Activated CD4-positive, alpha-beta T cell treated with anti-CD3 and anti-CD28 coated beads, Interleukin-2, amount 10 ng/mL, durations not matched to agents 7 days and 5 days (primary cell): ENCODE measurements at places on chromosomes 13 and 19.

DNA sequence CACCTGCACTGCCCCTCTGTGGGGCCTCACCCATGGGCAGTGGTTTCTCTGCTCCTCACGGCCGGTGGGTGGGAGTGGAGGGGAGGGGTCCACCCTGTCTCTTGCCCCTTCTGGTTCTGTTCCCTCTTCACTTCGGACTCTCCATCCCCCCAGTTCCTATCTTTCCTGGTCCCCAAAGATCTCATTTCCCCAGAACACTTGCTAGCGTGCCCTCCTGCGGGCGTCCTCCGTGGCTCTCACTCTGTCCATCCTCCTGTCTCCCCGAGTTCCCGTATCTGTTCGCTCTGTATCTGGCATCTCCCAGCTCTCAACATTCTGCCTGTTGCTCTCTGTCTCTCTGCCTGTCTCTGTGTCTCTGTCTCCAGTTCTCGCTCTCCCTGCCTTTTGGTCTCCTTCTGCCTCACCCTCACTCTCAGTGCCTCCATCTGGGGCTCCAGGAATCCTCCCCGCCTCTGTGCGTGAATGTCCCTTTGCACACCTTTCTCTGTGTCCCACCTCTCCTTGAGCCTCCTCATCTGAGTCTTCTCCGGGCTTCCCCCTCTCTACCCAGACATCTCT, 363 bp downstream of the SPIB start:
- DNase-seq, result no peak

DNA sequence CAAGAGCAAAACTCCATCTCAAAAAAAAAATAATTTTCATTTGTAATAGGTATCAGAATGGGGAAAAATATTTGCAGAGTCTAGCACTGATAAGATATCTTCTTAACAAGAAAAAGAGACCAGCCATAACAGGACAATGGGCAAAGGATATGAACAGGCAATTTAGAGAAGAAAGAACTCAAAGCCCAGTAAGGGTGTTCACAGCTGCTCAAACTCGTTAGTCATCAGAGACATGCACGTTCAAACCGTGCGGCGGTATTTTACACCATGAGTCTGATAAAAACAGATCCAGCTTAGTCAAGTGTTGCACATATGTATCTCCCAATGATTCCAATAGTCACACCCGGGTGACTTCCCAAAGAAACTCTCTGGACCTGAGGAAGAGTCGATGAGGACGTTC, 13.7 kb upstream of the NCCRP1 start:
- DNase-seq, result no peak

DNA sequence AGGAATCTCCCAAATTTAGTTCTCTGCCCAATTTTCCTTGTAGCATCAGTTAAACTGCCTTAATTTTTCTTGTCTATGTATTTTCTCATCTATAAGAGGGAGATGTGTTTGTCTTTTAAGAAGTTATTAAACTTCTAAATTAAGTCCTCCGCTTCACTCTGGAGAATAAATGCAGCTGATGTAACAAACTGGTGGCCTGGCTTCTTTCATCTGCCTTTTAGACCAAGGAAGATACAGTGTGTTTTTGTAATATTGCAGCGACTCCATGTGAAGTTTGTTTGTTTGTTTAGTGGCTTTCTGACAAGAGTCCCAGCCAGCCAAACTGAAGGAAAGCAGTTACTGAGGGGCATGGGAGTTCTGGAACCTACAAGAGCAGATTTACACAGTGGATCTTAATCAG, 56.4 kb downstream of the KLF12 start:
- DNase-seq, result no peak

DNA sequence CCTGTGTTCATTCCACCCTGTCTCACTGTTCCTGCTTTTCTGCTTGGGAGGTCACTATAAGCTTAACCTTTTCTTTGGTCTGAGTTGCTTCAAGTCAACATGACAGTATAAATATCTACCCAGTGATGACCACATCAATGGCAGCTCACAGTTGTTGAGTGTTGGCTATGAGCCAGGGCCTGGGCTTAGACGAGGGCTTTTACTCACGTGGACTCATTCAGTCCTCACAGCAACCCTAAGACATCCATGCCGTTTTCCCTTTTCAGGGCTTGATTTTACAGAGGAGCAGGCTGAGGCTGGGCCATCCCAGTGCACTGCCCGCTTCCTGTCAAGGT, 10.2 kb upstream of the CCDC97 start:
- DNase-seq, result peak; percentile 42

GRCh38 chr13:109626386-109627171, 159.8 kb downstream of the IRS2 start:
- no peak for DNase-seq

DNA sequence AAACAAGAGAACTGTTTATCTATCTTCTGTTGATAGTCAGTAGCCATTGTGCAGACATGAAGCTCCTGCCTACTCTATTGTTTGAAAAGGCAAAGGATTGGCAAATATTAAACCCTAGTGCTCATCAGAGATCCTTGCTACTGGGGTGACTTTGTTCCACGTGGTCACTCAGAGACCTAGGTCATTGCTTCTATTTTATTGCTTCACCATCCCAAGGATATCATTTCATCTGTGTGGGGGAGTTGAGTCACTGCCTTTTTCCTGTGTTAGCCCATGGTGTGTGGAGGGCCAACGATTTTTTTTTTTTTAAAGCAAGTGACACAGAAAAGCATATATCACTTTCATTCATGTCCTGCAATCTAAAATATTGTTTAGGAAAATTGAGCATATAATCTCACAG, 254.1 kb upstream of the RXFP2 start:
- no peak for DNase-seq

DNA sequence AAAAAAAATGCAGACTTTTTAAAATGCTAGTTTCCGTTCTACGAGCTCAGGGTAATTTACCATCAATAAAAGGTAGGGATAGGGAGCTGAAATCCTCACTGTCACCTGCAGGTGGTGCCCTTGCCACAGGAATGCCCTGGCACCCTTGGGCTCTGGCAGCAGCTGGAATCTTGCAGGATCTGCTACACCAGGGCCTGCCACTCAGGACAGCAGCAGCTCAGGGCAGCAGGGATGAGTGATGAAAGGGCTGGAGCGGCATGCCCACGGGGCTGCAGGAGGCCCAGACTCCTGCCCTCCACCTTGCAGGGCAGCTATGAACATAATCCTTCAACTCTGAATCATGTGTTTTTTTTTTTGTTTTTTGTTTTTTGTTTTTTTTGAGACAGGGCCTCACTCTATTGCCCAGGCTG, 54.0 kb downstream of the GNG7 start:
- DNase-seq, result peak; percentile 78

GRCh38 chr19:8257052-8257443, 47.9 kb downstream of the CERS4 start:
- DNase-seq, result no peak

GRCh38 chr13:75705395-75705794, 69.3 kb downstream of the LMO7 start:
- no peak for DNase-seq

- DNase-seq, result no peak
Measured at GRCh38 chr13:104750377-104750776, 1684.2 kb upstream of the SLC10A2 start.

- no peak for DNase-seq
Measured at GRCh38 chr19:6204212-6204611, 68.7 kb downstream of the ACSBG2 start.

DNA sequence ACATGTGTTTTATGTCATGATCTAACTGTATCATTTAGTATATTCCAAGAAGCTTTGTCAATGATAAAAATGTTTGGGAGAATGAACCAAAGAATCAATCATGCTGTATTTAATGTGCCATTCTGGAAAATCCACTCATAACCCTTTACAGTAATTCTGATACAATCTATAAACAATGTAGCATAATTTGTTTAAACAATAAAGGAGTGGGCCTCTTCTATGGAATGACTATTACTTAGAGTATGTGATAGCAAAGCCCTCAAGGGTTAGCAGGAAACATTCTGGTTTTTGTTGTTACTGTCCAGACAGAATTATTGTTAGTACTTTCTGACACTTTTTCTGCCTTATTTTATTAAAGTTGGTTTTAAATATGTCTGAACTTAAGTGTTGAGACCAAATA, 1073.1 kb downstream of the SLITRK5 start:
- no peak for DNase-seq

GRCh38 chr19:33841685-33842084, 45.0 kb downstream of the KCTD15 start:
- DNase-seq, result no peak

GRCh38 chr13:110283736-110284517, 23.0 kb downstream of the COL4A1 start:
- DNase-seq, result no peak

GRCh38 chr19:54458648-54459281, 4.8 kb downstream of the LENG9 start:
- no peak for DNase-seq

DNA sequence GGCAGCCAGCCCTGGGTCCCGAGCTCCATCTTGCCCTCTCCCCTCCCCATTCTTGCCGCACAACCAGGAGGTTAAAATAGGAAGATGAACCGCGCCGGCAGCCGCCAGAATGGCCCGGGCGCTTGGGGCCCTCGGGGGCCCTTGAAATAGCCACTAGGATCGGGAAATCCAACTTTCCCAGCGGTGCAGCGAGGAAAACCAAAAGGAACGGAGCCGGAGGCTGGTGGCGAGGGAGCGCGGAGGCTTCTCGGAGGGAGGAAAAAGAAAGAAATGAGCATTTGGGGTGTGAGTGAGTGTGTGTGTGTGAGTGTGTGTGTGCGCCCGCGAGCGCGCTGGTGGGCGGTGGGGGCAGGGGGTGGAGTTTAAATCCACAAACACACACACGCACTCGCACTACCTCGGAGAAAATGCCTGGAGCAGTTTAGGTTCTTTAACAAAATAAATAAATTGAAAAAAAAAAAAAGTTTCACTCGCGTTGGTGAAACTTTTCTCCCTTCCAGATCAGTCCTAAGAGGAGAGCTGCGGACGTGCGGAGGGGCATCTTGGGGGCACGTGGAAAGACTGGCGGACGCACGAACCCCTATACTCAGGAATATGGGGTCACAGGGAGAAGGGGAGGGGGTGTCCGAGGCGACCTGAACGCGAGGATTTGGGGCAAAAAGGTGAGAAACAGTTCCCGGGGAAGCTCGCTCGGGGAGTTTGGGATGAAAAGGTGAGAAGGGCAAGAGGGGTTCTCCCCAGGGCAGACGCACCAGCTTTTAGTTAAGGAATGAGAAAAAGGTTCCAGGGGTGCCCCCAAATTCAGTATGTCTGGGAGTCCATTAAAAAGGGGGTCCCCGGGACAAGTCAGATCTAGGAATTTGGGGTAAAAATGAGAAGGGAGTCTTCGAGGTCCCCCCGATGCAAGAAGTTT, 1.3 kb downstream of the RFX2 start:
- DNase-seq, result peak; percentile 50
